Muscle of leg (tissue), 16 donors: ENCODE measurements at places on chromosomes 3 and 15. TPM values are rescaled to one million over a fixed set of nuclear protein-coding genes. Genes with fewer than 3 reads are reported as not detected.
A peak's percentile ranks its signal among the peaks of the same experiment; 100 is the strongest.

DNA sequence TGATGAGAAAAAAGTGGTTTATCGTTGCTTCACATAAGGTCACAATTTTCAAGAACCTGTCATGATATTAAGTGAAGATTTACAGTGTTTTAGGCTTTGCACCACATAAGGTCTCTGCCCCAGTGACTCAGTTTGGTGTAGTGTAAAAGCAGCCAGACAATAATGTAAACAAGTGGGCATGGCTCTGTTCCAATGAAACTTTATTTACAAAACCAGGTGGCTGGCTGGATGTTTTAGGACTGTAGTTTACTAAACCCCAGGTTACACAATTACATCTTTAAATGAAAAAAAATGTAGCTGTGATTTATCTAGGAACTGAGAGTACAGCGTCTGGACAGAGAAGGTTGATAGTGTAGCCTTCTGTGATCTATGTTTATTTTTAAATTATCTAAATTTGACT, 9.7 kb upstream of the FBXL22 start:
- H3K36me3 ChIP-seq, result peaks cover 46% of the 10 kb centered on the region
- H3K27ac ChIP-seq, result no peak overlapping the region
- H3K4me3 ChIP-seq, result no peak overlapping the region
- DNase-seq, result no peak
- peaks cover 2% of the 10 kb centered on the region for H3K4me1 ChIP-seq
- H3K27me3 ChIP-seq, result no peaks in the 10 kb centered on the region

DNA sequence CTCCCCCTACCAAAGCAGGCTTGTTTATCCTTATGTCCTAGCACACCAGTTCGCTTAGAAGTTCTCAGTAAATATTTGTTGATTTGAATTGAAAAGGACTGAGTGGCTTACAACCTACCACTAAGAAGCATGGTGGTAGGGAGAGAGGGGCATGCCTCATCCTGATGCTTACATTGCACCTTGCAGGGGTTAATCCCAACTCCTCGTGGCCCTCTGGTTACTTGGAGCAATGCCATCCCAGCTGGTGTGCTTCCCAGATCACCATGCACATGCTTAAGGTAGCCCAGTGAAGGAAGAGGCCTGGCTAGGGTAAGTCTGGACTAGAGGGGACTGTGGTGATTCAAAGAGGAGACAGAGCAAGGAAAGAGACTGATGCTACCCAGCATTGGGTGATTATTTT, 253.3 kb downstream of the CLSTN2 start:
- no peak overlapping the region for H3K4me3 ChIP-seq
- H3K4me1 ChIP-seq, result peaks cover 28% of the 10 kb centered on the region
- H3K36me3 ChIP-seq, result no peaks in the 10 kb centered on the region
- peak overlapping the region; percentile 2 for H3K27ac ChIP-seq
- peak; percentile 65 for DNase-seq

STIMATE gene
- total RNA-seq, result 6.0 TPM

MORC1 gene
- not detected for total RNA-seq

- peaks cover under 1% of the 10 kb centered on the region for H3K4me1 ChIP-seq
- H3K36me3 ChIP-seq, result peaks cover 34% of the 10 kb centered on the region
- no peak overlapping the region for H3K4me3 ChIP-seq
- DNase-seq, result no peak
- no peak overlapping the region for H3K27ac ChIP-seq
Measured at GRCh38 chr15:92889390-92890107, 10.6 kb upstream of the CHD2 start.

MYLK gene
- 28.2 TPM for total RNA-seq

DNA sequence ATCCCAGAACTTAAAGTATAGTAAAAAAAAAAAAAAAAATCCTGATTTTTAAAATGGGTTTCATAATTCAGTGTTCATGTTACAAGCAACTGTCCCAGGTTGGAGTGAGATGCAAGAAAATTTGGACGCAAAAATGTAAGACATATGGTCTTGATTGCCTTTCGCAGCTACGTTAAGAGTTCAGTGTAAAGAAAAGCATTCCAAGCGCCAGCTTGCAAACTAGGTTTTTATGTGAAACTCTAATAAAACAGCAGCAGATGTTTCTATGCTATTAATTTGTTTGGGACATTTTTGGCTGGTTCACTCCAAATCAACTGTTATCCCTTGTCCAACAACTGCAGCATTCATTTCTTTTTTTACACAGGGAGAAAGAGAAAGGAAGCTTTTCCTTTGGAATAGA, 957.8 kb downstream of the ROBO1 start:
- no peak overlapping the region for H3K4me3 ChIP-seq
- DNase-seq, result peak; percentile 99
- peaks cover 2% of the 10 kb centered on the region for H3K4me1 ChIP-seq
- H3K36me3 ChIP-seq, result no peaks in the 10 kb centered on the region

DNA sequence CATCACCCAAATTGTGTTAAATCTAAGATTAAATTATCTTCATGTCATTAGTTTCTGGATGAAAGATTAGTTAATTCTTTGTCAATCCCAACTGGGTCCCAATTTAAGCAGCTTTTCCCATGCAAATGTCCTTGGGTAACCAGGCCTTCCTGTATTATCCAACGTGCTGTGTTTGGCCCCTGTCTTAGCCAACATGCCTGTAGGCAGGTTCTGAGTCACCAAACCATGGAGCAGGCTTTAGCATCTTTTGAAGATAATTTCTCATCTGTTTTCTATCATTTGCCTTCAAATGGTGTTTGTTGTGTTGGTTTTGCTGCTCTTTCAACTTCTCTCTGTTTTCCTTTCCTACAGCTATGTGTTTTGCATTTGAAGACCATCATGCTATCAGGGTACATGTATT, 216.2 kb downstream of the ITPR1 start:
- no peak overlapping the region for H3K4me3 ChIP-seq
- no peak for DNase-seq
- H3K4me1 ChIP-seq, result no peaks in the 10 kb centered on the region
- H3K36me3 ChIP-seq, result peaks cover 14% of the 10 kb centered on the region
- no peaks in the 10 kb centered on the region for H3K27me3 ChIP-seq

GRCh38 chr3:61832375-61833229, 271.2 kb downstream of the PTPRG start:
- DNase-seq, result no peak
- no peak overlapping the region for H3K27ac ChIP-seq
- no peak overlapping the region for H3K4me3 ChIP-seq
- H3K27me3 ChIP-seq, result no peaks in the 10 kb centered on the region
- peaks cover 10% of the 10 kb centered on the region for H3K4me1 ChIP-seq

DNA sequence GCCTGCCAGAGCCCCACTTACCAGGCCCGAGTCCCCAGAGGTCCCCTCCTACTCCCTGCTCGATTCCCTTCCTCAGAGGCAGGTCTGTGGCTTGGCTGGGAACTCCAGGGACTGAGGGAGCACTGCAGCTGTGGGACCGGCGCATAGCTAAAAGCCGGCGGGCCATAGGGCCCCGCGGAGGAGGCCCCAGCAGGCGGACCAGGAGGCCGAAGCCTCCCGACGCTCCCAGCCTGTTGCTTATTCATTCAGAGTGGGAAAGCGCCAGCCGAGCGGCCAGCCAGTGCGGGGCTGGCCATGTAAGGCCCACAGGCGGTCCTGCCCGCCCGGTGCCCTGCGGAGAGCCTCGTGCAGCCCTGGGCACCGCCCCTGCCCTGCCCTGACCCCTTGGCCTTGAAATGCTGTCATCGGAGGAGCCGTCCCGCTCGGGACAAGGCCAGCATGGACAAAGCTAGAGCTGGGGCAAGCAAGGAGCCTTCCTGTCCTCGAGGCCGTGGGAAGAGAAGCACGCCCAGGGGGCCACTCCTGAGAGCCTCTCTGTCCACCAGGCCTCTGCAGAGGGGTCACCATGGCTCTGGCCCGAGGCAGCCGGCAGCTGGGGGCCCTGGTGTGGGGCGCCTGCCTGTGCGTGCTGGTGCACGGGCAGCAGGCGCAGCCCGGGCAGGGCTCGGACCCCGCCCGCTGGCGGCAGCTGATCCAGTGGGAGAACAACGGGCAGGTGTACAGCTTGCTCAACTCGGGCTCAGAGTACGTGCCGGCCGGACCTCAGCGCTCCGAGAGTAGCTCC, at the start of gene LOXL1:
LOXL1 (plus strand) TSS at position 244 of the 784 bp plus-strand sequence; CDS start at position 566, 322 bp downstream.
- peak; percentile 89 for DNase-seq
- H3K27me3 ChIP-seq, result peaks cover 10% of the 10 kb centered on the region
- peaks cover 88% of the 10 kb centered on the region for H3K4me1 ChIP-seq

EIF4A2 gene
- 593 TPM for total RNA-seq

LYZL4 gene
- not detected for total RNA-seq

DNA sequence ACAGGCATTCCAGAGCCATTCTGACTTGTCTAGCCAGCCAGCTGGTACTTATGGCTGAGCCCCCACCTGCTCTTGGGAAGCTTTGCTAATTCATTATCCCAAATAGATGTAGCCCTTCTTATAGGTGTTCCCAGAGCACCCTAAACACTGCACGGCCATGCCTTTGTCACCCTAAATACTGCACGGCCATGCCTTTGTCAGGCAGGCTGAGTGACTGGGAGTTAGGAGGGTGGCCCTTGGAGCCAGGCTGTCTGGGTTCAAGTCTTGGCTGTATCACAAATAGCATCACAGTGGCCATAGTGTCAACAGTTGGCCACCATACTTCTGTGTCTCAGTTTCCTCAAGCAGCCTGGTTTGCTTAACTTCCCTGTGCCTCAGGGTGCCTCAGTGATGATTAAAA, 292.3 kb downstream of the ADAMTS17 start:
- no peak overlapping the region for H3K4me3 ChIP-seq
- peaks cover 5% of the 10 kb centered on the region for H3K4me1 ChIP-seq
- no peak for DNase-seq
